ENCODE measurements at places on chromosomes 4 and X.

DNA sequence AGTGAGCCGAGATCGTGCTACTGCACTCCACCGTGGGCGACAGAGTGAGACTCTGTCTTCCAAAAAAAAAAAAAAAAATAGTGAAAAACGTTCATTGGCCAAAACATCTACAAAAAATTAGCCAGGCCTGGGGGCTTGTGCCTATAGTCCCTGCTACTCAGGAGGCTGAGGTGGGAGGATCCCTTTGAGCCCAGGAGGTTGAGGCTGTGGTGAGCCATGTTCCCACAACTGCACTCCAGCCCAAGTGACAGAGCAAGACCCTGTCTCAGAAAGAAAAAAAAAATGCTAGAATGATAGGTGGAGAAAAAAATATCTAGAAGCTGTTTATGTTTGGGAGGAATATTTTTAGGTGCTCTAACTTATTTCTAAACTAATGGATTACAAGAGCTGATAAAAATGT is 14.9 kb downstream of the SPRY1 start:
- no peak for DNase-seq

DNA sequence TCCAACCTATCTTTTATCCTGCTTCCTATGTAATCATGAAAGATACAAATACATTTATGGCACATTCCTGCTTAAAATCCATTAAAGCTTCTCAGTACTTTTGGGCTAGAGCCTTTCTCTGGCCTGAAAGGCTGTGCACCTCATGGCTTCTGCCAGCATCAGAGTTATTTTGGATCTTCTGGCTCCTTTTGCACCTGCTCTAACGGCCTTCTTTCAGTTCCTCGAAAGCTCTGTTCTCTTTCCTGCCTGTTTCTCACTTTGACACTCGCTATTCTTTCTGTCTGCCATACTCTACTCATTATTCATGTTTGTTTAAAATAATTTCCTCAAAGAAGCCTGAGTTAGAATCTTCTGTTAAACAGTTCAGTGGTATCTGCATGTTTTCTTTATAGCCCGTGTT is 86.0 kb downstream of the LRP2BP start:
- no peak for DNase-seq

DNA sequence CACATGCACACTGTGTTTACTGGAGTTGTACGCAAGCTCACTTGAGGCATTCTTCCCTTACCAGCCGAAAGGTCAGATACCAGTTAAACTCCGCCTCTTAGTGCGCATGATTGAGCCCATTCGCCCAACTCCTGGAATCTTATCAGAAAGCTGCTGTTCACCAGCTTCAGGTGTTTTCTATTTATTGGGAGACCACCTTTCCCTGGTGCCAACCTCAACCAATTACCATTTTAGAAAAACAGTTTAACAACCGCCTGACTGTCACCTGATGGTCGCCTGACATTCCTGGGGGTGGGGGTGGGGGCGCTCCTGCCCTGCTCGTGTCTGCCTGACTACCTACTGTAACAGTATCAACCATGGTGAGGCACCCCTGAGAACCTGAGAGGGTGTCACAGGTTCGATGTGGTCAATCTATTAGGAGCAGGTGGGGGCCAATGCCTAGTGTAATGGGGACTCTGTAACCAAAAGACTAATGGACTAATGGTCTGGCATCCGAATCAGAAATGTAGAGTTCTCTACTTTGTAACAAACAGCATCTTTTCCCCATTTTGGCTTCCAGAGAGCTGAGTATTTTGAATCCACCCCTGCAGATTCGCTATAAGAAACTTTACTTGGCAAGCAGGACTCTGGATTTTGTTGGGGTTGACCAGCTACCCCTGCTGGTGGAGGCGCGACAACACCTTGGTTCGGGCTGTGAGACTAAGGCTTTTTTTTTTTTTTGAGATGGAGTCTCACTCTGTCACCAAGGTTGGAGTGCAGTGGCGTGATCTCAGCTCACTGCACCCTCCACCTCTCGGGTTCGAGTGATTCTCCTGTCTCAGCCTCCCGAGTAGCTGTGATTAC is 58.2 kb upstream of the ZNF157 start:
- peak; percentile 2 for DNase-seq

GRCh38 chr4:110543577-110543976 is 67.6 kb downstream of the ENPEP start:
- DNase-seq, result no peak

Data from memory B cell (primary cell).